ENCODE measurements at places on chromosomes 3 and 15.

DNA sequence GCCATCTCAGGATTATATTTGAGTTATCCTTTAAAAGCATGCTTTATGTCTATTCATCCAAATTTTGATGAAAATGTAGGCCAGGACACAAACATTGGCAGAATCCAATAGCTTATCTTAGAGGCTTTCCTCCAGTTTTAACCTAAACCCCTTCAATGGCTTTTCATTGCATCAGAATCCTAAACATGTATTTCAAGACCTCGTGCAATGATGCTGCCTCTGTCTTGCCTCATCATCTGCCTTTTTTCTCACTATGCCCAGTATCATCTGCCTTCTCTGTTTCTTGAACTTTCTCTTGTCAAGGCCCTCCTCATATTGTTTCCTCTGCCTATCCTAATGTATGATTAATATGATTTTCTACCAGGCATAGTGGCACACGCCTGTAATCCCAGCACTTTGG, 76.1 kb upstream of the MAP4 start:
- DNase-seq = peak; percentile 50

GRCh38 chr3:50249457-50249856, 13.5 kb downstream of the GNAI2 start:
- DNase-seq = no peak

GRCh38 chr3:109384164-109384563, 46.8 kb upstream of the DPPA4 start:
- no peak for DNase-seq

- no peak for DNase-seq
Observed at GRCh38 chr3:122962149-122962548, 65.4 kb downstream of the SEMA5B start.

- no peak for DNase-seq
Observed at GRCh38 chr15:79736435-79737000, 160.3 kb downstream of the MTHFS start.

- no peak for DNase-seq
Observed at GRCh38 chr3:121985846-121986245, 36.2 kb downstream of the ILDR1 start.

- no peak for DNase-seq
Observed at GRCh38 chr15:29319823-29320222, 50.2 kb upstream of the NSMCE3 start.

DNA sequence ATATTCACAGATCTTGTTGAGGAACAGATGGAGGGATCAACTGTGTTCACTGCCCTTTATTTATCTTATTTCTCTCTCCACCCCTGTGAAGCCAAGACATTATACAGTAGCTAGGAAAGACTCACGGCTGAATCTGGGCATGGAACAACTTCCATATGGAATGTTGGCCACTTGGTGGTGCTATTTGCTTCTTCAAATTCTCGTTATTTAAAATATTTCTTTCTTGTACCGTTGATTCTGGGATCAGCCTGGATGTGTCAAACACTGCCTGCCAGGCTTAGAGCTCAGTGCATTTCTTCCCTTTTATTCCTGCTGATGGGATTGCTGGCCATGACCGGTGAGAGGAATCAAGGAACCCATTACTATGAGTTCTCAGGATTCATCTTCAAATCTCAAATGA, 17.5 kb upstream of the GASK1A start:
- peak; percentile 80 for DNase-seq

DNA sequence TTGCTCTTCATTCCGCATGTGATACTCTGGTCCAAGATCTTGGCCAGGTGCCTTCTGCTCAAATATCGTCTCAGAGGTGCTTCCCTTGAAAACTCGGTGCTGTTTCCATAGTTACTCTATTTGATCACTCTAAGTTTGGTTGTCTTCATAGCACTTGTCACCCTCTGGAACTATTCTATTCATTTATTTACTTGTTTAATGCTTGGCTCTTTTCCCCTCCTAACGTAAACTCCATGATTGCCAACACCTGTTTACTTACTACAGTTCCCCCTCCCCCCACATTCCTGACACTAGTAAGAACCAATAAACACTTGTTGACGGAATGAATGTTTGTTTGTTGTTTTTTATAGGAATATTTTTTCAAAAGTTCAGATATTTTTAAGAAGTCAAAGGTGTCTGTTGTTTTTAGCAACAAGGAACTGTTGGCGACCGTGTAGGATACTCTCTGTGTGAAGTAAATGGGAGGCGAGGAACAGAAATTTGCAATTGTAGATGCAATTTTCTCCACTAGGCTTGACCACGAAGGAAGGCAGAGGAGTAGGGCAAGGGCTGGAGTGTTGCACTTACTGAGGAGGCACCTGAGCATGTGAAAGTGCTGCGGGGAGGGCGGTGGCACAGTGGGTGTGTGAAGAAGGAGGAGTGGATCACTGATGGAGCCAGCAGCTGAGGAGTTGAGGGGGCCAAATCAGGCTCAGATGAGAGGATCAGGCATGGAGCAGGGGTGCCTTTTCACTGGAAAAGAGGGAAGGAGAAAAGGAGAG, 48.4 kb downstream of the MOBP start:
- no peak for DNase-seq

- DNase-seq = peak; percentile 4
Observed at GRCh38 chr3:58691997-58692396, 25.4 kb upstream of the FAM3D start.
